Omental fat pad (tissue), 4 donors: ENCODE measurements at places on chromosomes 4 and X. TPM values are rescaled to one million over a fixed set of nuclear protein-coding genes. Genes with fewer than 3 reads are reported as not detected.

- DNase-seq: no peak
Measured at GRCh38 chrX:72373136-72373535, 67.4 kb upstream of the CITED1 start.

- no peak for DNase-seq
Measured at GRCh38 chrX:75181721-75182120, 25.6 kb upstream of the ABCB7 start.

Gene CCSER1
- total RNA-seq: 17.3 TPM

- no peak for DNase-seq
Measured at GRCh38 chr4:7999279-7999678, 59.6 kb upstream of the AFAP1 start.

Gene HCFC1
- 28.0 TPM for total RNA-seq

GRCh38 chr4:14787221-14787620 lies 215.1 kb upstream of the CPEB2 start:
- no peak for DNase-seq

DNA sequence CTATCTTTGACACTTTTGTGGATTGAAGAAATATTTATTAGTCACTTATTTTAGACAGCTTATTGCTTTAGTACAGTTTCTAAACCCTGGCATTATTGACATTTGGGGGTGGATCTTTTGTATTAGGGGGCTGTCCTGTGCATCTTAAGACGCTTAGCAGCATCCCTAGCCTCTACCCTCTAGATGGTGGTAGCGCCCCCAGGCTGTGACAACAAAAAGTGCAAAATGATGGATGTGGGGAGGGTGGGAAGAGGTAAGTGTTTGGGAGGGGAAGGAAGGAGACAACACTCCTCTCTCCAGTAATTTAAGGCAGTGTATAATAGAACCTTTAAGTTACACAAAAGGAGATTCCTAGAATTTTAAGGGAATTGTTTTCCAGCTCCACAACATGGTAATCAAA lies 1210.6 kb downstream of the C4orf33 start:
- DNase-seq: no peak

DNA sequence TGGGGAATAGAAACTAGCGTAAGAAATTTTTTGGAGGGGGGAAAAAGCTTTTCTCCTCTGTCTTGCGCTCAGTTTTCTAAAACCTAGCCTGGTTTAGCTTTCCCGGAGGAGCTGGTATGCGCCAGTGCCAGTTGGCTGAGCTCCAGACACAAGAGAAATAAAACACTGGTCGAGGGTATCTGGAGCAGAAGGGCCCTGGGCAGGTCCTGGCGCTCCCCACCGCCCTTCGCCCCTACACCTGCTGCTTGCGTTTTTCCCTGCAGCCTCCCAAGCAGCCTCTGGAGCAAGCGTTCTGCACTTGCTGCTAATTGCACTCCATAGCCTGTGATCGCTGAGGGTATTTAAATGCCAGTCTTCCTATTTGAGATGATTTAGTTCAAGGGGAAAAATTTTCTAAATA lies 816 bp downstream of the EREG start:
- no peak for DNase-seq

- no peak for DNase-seq
Measured at GRCh38 chrX:8647176-8647575, 84.8 kb downstream of the ANOS1 start.

- DNase-seq: no peak
Measured at GRCh38 chr4:659851-660250, 14.2 kb downstream of the ATP5ME start.

- DNase-seq: no peak
Measured at GRCh38 chr4:179855469-179855868, 2387.7 kb upstream of the TENM3 start.

Gene SH3BGRL
- total RNA-seq: 106 TPM

DNA sequence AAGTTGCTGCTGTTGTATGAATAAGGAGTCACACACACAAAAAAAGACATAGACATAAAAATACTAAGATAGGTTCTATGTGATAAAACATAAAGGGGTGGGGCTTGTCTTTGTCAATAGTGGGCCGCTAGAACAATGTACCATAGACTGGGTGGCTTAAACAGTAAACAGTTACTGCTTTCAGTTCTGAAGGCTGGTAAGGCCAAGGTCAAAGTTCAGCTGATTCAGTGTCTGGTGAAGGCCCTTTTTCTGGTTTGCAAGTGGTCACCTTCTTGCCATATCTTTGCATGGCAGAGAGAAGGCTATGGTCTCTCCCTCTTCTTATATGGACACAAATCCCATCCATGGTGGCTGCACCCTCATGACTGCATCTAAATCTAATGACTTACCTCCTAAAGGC lies 1980.7 kb downstream of the PCDH7 start:
- no peak for DNase-seq

DNA sequence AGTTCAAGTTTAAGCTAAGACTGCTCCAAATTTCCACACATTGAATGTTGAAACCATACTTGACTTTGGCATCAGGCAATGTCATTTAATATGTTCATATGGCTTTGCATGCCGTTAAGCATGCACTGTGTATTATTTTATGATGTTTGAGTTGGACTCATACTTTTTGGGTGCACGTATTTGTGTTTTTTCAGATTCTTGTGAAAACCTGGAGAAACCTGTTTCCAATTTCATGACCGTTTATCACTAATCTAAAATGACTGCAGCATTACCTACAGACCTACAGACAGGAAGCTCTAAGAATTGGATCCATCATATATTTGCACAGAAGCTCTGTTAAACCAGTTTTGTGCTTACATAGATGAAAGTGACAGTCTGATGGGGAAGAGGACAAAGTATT lies 1093.0 kb upstream of the INTU start:
- no peak for DNase-seq

Gene H2BW2
- total RNA-seq: not detected

Gene ARMCX4
- 22.5 TPM for total RNA-seq

DNA sequence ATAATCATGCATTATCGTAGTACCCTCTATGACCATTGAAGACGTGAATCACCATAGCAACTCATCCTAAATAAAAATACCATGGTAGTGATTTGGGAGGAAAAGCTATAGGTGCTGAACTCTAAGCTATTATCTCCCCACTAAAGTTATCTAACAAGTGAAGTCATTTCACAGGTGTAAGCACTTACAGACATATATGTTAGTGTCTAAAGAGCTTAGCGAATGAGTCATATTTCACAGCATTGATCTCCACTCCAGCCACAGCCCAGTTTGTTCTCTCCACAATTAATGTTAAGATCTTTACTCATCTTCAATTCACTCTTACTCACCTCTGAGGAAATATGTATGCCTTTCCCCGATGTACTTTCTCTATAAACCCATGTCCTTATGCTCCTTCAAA lies 57.0 kb downstream of the DCAF8L1 start:
- DNase-seq: no peak

GRCh38 chrX:64342811-64343210 lies 52.4 kb downstream of the MTMR8 start:
- no peak for DNase-seq

- no peak for DNase-seq
Measured at GRCh38 chr4:141395246-141395830, 174.6 kb downstream of the ZNF330 start.

Gene TMEM144
- total RNA-seq: 7.6 TPM

Gene PRPS2
- 13.0 TPM for total RNA-seq

DNA sequence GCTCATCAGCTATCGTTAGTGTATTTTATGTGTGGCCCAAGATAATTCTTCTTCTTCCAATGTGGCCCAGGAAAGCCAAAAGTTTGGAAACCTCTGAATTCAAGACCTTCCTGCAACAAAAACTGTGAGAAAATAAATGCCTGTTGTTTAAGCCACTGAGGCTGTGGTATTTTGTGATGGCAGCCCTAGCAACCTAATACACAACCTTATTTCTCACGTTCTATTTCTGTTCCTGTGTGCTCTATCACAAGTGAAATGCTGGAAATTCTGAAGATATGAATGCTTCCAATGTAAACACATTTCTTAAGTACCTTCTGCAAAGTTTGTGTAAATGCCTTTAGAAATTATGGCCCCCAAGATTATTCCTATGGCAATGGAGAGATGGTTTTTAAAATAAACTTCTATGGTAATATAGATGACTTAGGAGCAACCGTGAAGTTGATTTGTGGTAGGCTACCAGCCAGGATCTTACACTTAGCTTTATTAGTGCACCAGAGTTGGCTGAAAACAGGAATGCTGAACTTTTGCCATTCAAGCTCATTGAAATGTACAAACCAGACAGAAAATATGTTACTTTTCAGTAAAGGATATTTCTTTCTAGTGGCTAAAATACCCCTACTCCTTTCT lies 148.0 kb downstream of the USP46 start:
- no peak for DNase-seq

Gene AMTN
- not detected for total RNA-seq

Gene GPR119
- total RNA-seq: not detected

DNA sequence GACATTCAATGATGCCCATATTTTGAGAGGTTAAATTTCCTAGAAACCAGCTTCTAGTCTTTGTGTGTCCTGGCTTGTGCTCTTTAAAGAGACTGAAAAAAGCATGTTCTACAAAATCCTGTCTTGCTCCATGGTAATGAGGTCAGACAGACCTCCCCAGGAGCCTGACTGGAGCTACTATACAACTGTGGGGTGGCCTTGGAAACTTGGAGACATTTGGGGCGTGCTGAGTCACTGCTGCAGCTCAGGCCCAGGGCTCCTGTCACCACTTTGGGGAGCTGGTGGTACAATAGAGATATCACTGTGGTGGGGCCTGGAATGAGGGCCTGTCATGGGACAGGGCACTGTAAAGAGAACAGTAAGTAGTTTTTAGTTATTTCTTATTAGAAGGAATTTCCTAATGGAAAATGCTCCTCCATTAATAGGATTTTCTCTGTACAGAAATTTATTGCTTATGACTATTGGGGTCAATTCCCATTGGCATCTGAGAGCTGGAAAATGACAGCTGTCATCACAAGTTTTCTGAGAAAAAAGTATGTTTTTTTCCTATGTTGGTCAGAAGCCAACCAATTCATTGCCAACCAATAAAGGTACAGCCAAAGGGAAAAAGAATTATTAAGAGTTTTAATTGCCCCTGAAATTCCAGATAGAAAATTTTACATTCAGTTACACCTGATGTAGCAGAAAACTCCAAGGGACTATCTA lies 207.4 kb upstream of the JADE1 start:
- DNase-seq: no peak

DNA sequence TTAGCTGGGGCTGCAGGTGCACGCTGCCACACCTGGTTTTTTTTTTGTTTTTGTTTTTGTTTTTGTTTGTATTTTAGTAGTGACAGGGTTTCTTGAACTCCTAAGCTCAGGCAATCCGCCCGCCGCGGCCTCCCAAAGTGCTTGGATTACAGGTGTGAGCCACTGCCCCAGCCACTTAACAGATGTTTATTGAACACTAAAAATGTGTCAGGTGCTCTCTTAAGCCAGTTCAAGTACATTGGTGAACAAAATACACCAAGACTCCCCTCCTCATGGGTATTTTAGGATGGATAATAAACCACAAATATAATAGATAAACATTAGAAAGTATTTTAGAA lies 69.9 kb downstream of the TRAPPC11 start:
- DNase-seq: no peak

GRCh38 chr4:173057442-173057841 lies 111.2 kb upstream of the GALNT7 start:
- DNase-seq: no peak

DNA sequence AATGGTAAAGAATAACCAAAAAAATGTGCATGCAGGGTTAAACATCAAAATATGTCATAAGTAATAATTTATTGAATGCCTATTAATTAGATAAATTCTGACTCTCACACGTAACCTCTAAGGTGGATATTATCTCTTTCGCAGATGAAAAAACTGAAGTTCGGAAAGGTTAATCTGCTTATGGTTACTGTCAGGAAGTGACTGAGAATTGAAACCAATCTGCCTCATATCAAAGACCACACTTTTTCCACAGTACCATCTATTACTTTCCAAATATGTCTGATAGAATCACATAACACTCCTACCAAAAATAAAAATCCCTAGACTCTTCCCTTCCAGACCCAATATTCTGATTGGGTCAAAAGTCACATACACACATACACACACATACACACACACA lies 6.2 kb downstream of the CHIC2 start:
- DNase-seq: no peak

DNA sequence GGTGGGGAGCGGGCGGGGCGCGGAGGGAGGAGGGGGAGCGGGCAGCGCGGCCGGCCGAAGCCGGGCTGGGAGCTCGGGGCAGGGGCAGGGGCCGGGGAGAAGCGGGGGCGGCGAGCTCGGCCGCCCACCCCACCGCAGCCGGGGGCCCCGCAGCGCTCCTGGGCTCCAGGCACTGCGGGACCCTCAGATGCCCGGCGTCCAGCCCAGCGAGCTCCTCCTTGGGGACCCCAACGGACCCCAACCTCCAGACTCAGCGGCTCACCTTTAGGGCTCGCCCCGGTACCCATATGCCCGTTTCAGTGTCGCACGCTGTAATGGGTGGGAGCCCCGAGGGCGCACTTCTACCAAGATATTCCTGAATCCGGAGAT lies 357 bp upstream of the ADGRG2 start:
- DNase-seq: no peak

Gene XG
- total RNA-seq: 0.28 TPM

- DNase-seq: no peak
Measured at GRCh38 chr4:183988874-183989273, 83.8 kb downstream of the STOX2 start.

DNA sequence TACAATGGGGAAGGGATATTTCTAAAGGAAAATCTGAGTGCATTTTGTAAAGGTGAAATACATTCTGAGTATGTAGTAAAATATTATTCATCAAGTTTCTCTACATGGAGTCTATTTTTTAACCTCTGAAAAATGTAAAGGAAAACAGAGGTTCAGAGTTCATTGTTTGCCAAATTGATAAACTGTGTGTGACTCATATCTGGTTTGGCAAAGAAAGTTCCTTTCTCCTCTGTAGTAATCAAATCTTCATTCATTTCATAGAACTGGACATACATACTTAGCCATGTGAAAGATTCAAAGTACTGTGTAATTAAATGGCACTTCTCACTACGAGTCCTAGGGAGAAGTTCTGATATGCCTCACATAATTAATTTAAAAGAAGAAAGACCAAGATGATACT lies 61.6 kb downstream of the HPGD start:
- no peak for DNase-seq

GRCh38 chrX:47200385-47201150 lies 6.9 kb downstream of the UBA1 start:
- no peak for DNase-seq

Gene ZXDB
- 12.3 TPM for total RNA-seq

Gene SLAIN2
- total RNA-seq: 27.7 TPM

- no peak for DNase-seq
Measured at GRCh38 chr4:144645631-144646522, at the start of gene HHIP. HHIP (plus strand) TSS chr4:144646156; CDS start chr4:144646676, 520 bp downstream.

DNA sequence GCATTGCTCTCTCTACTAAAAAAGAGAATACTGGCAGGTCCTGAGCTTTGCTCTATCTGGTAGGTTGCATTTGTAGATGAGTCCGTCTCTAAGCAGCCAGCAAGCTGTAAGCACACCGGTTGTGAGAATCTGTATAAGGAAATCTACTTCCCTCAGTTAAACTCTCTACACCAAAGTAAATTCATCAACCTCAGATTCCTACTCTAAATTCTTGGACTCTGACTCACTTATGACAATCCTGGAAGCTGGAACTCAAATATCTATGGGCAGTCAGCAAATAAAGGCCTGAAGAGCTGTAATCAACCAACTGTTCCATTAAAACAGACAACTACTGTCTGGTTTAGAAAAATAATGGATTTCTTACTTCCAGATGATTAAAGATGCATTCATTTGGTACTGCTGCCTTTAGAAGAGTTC lies 37.9 kb downstream of the FAT1 start:
- no peak for DNase-seq
